Upper lobe of right lung (tissue), 1 donor: ENCODE measurements at places on chromosomes 13 and 19. TPM values are rescaled to one million over a fixed set of nuclear protein-coding genes. Genes with fewer than 3 reads are reported as not detected.

DLEU7 gene
- 1.6 TPM for total RNA-seq

ZNF730 gene
- total RNA-seq = 0.81 TPM

ANGPTL8 gene
- not detected for total RNA-seq

SPINT2 gene
- total RNA-seq = 231 TPM

KLF5 gene
- total RNA-seq = 53.7 TPM
